ENCODE measurements at places on chromosomes 12 and 14.

GRCh38 chr14:23555882-23556699 is at the start of gene THTPA:
TSS of gene THTPA (plus strand) at chr14:23556271. CDS start at chr14:23556758, 487 bp downstream.
- peak; percentile 96 for DNase-seq

- DNase-seq = no peak
Observed at GRCh38 chr14:29290441-29290840, 523.9 kb downstream of the FOXG1 start.

DNA sequence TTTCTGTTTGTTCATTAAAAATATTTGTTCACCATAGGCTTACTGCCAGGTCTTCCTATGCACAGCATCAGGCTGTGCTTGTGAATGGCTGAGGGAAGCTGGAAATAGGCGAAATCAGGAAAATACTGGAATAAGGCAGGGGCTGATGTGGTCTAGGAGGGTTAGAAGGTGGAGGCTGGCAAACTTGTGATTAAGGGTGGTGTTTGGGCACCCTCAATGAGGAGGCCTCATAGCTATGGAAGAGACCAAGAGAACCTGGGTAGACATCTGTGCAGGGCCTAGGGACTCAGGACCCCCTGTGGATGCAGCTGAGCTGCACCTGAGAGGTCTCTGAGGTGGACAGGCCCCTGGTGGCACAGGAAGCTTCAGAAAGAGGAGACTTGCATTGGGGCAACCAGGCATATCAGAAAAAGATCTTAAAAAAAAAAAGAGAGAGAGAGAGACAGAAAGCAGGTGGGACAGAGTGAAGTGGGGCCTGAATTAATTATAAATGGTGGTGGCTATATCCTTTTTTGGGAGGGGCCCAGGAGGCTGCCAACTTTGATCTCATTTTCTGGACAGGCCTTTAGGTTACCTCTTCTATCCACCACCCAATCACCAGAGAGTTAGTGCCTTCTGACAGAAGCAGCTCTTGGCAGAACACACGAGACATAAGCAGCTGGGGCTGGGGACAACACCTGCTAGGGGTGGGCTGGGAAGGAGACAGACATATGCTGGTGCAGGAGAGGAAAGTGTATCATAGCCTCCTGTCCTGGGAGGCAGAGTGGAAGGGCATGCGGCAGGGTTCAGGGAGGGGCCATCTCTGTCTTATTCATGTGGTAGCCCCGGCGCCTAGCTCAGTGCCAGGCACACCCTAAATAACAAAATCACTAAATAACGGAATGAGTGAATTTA is 46.7 kb upstream of the ATP23 start:
- DNase-seq = peak; percentile 91

- peak; percentile 63 for DNase-seq
Observed at GRCh38 chr12:59383079-59383822, 212.6 kb upstream of the SLC16A7 start.

DNA sequence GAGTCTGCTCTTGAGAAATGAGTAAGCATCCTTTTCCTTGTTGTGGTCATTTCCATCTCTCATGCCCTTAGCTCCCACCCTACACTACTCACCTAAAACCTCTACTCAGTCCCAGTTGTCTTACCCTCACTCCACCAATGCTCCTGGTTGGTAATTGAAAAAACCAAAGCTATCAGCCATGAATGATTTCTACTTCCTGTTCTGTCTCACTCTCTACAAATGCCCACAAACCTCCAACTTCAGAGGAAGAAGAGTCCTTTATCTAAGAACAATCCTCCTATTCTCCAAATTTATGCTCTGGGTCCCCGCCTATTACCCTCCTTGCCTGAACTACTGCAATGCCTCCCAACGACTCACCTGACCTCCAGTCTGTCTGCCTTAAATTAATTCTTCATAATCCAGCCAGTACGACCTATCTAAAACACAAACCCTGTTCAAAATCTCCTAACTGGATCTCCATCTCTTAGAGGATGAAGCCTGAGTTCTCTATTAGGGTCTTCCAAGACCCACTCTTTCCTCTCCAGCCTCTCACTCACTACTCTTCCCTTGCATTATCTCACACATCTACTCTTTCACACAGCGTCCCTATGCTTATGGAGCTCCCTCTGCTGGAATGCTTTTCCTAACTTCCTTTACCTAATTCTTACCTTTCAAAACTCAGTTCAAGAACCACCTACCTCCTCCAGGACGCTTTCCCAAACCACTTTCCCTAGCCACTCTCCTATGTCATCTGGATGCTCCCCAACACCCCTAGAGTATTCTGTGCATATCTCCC is 2.2 kb downstream of the DHRS1 start:
- peak; percentile 37 for DNase-seq

DNA sequence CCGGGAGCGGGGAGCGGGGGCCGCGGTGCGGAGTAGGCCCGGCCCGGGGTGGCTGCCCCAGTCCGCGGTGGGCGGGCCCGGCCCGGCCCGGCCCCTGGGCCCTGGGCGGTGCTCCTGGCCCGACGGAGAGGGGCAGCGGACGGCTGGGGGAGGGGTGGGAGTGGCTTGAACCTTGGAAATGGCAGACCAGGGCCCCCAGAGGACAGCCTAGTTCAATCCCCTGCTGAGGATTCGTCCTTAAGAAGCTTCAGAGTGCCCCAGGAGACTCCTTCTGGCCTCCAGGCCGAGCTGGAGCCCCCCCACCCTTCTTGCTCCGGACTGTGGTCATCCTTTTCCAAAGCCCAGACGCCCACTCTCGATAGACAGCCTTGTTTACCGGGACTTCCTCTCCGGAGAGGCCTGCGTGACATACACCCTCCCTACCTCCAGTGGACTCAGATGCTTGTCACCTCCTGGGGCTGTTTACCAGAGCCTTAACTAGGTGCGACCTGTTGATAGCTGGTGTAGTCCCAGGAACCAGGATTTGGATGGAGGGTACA is 458 bp downstream of the KHNYN start:
- DNase-seq = peak; percentile 85

- no peak for DNase-seq
Observed at GRCh38 chr12:112967306-112967705, 11.0 kb upstream of the OAS2 start.

GRCh38 chr12:64739778-64740177 is 19.4 kb downstream of the GNS start:
- DNase-seq = no peak

- no peak for DNase-seq
Observed at GRCh38 chr12:107356266-107356936, 263.1 kb upstream of the CRY1 start.

DNA sequence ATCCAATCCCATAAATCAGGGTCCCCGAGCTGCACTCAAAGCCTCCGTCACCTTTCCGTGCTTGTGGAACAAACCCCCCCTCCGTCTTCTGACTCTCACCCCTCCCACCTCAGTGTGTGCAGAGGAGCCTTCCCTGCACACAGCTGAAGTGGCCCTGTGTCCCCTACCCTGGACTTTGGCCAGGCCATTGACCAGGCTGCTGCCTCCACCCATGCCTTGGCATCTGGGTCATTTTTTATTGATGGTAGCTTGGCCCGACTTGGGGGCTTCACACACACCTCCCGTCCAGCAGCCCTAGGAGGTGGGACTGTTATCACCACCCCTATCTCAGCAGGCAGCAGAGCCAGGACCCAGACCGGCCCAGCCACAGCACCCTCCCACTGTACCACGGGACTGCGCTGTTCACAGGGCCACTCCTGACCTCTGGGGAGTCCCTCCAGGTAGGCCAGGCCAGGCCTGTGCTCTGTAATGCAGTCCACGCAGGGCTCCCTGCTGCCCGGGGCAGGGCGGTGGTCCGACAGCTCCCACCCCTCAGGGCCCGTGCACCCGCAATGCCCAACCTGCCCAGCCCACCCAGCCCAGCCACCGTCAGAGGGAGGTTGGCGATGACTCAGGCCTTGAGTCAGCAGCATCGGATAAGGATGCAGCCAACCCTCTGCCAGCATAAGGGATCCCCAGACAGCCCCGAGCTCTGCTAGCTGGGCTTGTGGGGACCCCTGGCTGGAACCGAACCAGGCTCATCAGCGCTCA is 9.2 kb upstream of the INF2 start:
- no peak for DNase-seq

DNA sequence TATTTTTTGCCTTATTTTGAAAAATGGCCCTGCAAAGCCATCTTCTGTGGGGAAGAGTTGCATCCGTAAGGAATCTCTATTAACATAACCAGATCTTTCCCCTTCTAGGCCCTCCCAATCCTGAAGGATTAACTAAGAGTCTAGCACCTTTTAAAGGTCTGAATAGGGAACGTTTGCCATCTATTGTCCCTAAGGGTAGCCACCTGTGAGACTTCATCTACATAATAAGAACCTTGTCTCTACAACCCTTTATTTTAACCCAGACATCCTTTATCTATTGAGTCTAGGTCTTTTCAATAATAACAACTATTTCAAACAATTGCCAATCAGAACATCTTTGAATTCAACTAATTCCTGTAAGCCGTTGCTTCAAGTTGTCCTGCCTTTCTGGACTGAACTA is 4.4 kb downstream of the EDDM3B start:
- no peak for DNase-seq

- no peak for DNase-seq
Observed at GRCh38 chr14:69760810-69761209, 6.1 kb upstream of the SRSF5 start.

DNA sequence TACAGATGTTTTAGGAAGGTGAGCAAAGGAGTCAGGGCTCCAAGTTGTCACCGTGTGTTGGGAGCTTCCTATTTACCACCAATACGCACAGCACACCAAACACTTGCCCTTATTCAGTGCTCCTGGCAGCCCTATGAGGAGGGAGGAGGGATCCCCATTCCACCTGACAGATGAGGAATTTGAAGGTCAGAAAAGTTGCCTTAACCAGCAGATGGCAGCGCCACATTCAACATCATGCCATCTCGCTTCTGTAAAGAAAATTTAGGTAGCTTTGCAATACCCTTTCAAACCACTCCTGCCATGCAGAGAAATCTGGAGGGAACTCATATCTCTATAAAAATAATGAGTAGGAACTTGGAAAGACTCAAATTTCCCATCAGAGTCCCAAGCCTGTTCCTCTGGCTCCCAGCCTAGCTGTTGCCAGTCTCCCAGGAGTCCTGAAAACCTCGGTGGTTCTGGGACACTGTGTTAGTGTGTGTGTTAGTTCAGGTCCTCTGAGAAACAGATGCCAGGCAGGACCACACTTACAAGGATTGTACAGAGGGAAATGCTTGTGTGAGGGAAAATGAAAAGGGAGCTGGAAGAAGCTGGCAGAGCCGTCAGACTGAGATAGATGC is 410.5 kb downstream of the MED13L start:
- peak; percentile 17 for DNase-seq

DNA sequence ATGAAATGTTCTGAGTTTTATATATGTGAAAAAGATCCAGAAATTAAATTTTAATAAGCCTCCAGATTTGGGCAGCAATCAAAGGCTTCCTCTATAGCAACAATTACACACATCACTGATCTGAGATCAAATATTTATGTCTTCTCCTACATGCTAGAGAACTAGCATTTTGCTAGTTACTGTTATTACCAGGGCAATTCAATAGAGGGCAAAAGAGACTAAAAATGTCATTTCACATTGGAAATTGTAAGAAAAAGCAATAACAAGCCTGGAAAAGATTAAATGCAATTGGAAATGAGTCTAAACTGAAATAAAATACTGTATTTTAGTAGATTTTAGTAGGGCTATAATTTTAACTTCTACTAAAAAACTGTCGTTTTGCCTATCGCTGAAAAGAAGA is 32.6 kb upstream of the ANO6 start:
- peak; percentile 24 for DNase-seq

GRCh38 chr12:98771811-98772752 is 127.0 kb downstream of the APAF1 start:
- no peak for DNase-seq

- no peak for DNase-seq
Observed at GRCh38 chr12:105352940-105353635, 22.6 kb downstream of the C12orf75 start.

DNA sequence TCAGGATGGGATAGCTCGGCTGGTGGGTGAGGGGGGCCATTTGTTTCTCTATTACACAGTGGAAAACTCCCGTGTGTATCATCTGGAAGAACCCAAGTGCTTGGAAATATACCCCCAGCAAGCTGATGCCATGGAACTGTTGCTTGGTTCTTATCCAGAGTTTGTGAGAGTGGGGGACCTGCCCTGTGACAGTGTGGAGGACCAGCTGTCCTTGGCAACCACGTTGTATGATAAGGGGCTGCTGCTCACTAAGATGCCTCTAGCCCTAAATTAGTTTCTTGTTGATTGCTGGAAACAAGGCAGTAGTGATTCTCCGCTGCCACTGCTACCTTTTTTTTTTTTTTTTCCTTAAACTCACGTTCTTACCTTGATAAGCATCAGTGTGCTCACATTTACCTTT is 1.9 kb downstream of the RIOX1 start:
- no peak for DNase-seq

DNA sequence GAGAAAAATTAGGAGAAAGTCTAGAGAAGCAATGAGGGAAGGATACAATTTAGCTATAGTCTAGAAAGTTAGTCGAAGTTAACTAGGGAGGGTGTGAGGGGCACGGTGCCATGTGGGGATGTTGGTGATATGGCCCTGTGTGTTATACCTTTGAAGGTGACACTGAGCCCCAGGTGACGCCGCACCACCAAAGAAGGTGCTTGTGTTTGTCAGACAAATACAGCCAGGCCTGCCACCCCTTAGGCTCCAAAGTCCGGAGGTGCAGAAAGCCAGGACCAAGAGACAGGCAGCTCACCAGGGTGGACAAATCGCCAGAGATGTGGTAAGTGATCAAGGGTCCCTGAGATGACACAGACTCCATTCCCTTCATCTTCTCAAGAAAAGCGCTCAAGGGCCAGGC is 1.1 kb downstream of the C1S start:
- no peak for DNase-seq

DNA sequence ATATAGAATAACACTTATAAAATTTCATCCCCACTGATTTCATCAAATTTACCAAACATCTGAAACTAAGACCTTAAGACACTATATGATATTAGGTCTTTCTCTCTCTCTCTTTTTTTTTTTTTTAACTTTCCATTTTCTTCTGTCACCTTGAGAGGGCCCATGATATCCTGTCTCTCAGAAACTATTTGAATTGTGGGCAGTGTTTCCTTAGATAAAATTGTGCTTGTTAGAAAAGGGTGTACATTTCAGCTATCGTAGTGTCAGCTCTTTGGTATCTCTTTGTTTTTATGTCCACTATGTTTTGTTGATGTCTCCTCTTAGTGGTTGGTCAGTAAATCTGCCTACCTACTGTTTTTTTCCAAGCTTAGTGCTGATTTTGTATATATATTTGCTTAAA is 23.8 kb downstream of the DNM1L start:
- DNase-seq = no peak

DNA sequence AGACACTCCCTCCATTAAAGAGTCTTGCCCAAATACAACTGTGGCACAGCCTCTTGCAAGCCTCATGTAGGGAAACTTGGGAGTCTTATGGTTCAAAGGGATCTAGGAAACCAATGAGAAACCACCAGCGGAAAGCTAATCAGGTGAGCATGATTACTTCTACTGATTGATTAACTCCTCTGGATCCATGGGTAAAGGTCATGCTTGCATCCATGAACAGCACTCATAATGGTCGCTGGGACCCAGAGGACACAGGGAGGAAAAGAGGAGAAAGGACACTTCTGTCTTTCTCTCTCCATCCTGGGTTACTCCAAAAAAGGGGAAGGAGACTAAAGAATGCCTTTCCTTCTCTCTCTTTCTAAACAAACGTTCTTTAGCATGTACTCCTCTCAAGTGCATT is 1397.2 kb downstream of the LRFN5 start:
- DNase-seq = no peak

- no peak for DNase-seq
Observed at GRCh38 chr14:68820536-68820935, 27.7 kb upstream of the ZFP36L1 start.
